ENCODE measurements at places on chromosomes 16 and 17. TPM values are rescaled to one million over a fixed set of nuclear protein-coding genes. Genes with fewer than 3 reads are reported as not detected.

TMED6 gene
- not detected for total RNA-seq

DNA sequence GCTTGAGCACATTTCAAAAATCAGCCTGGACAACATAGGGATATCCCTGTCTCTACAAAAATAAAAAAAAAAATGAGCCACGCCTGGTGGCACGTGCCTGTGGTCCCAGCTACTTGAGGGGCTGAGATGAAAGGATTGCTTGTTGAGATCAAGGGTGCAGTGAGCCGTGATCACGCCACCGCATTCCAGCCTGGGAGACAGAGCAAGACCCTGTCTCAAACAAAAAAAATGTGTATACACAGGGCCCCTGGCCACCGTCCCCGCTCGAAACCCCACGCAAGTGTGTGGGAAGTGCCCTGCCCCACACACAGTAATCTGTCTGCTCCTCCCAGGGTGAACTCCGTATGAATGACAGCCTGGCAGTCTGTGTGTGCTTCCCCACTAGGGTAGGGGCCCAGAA is 93.0 kb upstream of the RPL38 start:
- no peak for DNase-seq
- no peaks in the 10 kb centered on the region for H3K36me3 ChIP-seq
- no peak overlapping the region for H3K4me3 ChIP-seq
- H3K27me3 ChIP-seq: peaks cover 7% of the 10 kb centered on the region
- H3K27ac ChIP-seq: no peak overlapping the region

DNA sequence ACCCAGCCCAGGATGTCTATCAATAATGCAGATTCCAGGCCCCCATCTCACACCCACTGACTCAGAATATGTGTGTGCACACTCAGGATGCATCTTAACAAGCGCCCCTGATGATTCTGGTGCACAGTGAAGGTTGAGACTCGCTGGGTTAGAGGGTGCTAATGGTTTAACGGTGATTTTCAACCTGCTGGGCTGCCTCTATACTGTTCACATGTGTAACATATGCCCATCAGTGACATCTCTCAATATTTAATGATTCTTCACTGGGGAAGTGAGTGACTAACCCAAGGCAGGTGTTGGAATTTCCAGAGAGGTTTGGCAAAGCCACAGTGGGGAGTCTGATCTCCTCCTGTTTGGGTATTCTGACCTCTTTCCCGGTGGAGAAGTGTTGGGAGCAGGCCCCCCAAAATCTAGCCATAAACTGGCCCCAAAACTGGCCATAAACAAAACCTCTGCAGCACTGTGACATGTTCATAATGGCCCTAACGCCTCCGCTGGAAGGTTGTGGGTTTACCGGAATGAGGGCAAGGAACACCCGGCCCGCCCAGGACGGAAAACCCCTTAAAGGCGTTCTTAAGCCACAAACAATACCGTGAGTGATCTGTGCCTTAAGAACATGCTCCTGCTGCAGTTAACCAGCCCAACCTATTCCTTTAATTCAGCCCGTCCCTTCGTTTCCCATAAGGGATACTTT is 4.1 kb upstream of the DOC2B start:
- H3K27me3 ChIP-seq: no peaks in the 10 kb centered on the region
- H3K4me3 ChIP-seq: no peak overlapping the region
- no peak for DNase-seq

GRCh38 chr17:78823282-78824046 is 17.1 kb downstream of the USP36 start:
- no peak overlapping the region for H3K27ac ChIP-seq
- H3K4me1 ChIP-seq: no peaks in the 10 kb centered on the region
- no peak overlapping the region for H3K4me3 ChIP-seq
- H3K27me3 ChIP-seq: no peaks in the 10 kb centered on the region
- H3K36me3 ChIP-seq: peaks cover 66% of the 10 kb centered on the region
- no peak for DNase-seq

- no peak overlapping the region for H3K4me3 ChIP-seq
- H3K36me3 ChIP-seq: no peaks in the 10 kb centered on the region
- H3K27me3 ChIP-seq: no peaks in the 10 kb centered on the region
- no peak for DNase-seq
- H3K27ac ChIP-seq: no peak overlapping the region
Observed at GRCh38 chr16:81939164-81940056, 71.9 kb downstream of the SDR42E1 start.

DNA sequence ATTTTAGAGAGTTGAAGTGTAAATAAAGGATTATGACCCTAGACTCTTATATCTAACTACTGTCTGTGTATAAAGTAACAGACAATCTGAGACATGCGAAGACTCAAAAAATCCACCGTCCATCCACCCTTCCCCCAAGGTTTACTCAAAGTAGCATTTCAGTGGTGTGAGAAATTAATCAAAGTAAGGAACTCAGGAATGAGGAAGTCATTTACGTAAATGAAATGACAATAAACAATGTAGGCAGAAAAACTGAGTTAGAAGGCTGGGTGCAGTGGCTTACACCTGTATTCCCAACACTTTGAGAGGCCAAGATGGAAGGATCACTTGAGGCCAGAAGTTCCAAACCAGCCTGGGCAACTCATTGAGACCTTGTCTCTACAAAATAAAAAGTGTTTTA is 19.8 kb upstream of the NTN1 start:
- no peaks in the 10 kb centered on the region for H3K27me3 ChIP-seq
- H3K27ac ChIP-seq: no peak overlapping the region
- no peaks in the 10 kb centered on the region for H3K36me3 ChIP-seq
- H3K4me3 ChIP-seq: no peak overlapping the region

CLEC3A gene
- not detected for total RNA-seq

DNA sequence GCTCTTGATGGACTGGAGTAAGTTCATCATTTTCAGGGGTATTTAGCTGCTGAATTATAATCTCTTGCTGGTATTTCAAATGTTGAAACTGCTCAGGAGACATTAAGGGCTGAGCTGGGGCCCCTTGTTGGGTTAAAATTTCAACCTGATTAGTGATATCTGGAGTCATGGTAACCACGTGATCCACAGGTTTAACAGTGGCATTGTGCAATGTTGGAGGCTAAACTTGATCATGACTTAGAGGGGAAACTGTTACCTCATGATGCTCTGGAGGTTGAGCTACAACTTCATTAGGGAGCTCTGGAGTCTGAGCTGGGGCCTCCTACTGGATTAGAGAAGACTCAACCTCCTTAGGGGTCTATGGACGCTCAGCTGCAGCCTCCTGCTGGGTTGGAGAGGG is 17.2 kb upstream of the MPP2 start:
- no peak for DNase-seq
- no peaks in the 10 kb centered on the region for H3K36me3 ChIP-seq
- H3K27ac ChIP-seq: no peak overlapping the region

GRCh38 chr16:3170440-3171180 is 17.4 kb upstream of the OR1F1 start:
- H3K4me3 ChIP-seq: no peak overlapping the region
- DNase-seq: no peak
- no peak overlapping the region for H3K27ac ChIP-seq
- H3K27me3 ChIP-seq: no peaks in the 10 kb centered on the region
- peaks cover 6% of the 10 kb centered on the region for H3K4me1 ChIP-seq

DNA sequence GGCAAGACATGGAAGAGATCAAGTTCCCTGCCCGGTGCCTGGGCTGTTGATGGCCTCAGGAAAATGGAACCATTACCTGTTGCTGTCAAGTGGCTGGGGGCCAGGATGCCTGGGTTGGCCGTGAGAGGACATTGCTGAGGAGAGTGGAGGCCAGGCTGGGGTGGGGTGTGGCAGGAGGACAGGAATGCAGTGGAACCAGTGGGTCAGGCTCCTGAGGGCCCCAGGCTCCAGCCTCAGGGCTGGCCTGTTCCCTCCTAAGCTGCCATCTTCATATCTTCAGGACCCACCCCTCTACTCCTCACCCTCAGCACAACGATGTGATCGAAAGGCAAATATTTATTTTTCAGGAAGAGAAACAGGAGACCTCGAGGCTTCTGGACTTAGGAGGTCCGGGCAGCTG is 8.5 kb upstream of the YPEL3 start:
- H3K27ac ChIP-seq: no peak overlapping the region
- peaks cover 3% of the 10 kb centered on the region for H3K36me3 ChIP-seq
- no peak for DNase-seq
- H3K4me3 ChIP-seq: no peak overlapping the region

- H3K4me3 ChIP-seq: no peak overlapping the region
- no peak overlapping the region for H3K27ac ChIP-seq
- H3K4me1 ChIP-seq: no peaks in the 10 kb centered on the region
Observed at GRCh38 chr17:17151055-17151454, 55.1 kb downstream of the PLD6 start.

DNA sequence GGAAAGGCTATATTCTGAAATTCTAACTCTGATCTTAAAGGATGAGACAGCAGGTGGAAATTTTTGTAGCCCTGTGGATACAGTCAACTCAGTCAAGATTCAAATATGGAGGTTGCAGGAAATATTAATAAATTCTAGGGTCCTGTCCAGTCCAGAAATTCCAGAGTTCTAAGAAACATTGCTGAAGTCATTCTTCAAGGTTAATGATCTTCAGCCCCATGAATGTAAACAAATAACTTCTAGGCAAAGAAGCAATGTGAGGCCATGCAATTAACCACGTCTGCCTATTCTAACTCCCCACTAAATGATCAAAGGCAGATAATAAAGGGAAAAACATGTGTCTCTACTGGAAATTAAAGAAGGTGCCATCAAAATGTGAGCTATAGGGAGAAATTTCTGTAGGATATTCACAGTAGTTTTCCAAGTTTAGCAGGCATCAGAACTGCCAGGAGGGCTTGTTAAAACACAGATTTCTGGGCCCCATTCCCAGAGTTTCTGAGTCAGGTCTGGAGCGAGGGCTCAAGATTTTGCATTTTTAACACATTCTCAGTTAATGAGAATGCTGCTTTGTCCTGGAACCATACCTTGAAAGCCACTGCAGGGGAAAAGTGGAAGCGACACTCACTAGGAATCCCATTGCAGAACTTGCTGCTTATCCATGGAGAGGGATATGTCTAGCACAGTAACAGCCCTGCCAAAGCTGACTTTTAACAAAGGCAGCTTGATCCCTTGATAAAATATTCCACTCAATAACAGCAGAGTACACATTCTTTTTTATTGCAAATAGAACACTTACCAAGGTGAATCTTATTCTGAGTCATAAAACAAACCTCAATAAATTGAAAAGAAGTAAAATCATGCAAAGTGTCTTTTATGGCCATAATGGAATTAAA is 61.8 kb downstream of the DNAH3 start:
- no peaks in the 10 kb centered on the region for H3K27me3 ChIP-seq
- no peaks in the 10 kb centered on the region for H3K4me1 ChIP-seq
- no peak for DNase-seq
- no peak overlapping the region for H3K4me3 ChIP-seq

DNA sequence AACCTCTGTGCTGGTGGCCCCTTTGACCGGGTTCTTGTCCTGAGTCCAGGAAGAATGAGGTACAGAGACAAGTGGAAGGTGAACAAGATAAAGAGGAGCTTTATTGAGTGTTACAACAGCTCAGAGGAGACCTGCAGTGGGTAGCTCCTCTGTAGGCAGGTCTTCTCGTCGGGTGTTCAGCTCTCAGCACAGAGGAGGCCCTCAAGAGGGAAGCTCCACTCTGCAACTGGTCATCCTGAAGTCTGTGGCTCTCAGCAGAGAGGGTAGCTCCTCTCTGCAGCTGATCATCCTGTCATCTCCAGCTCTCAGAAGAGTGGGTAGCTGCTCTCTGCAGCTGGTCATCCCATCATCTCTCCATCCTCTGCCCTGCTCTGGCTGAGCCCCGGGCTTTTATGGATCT is 39.7 kb downstream of the SCPEP1 start:
- H3K4me3 ChIP-seq: no peak overlapping the region
- H3K27me3 ChIP-seq: no peaks in the 10 kb centered on the region
- no peaks in the 10 kb centered on the region for H3K4me1 ChIP-seq
- H3K27ac ChIP-seq: no peak overlapping the region
- no peak for DNase-seq

- peaks cover 28% of the 10 kb centered on the region for H3K36me3 ChIP-seq
- no peak overlapping the region for H3K4me3 ChIP-seq
- no peaks in the 10 kb centered on the region for H3K27me3 ChIP-seq
- DNase-seq: no peak
- H3K27ac ChIP-seq: no peak overlapping the region
Observed at GRCh38 chr17:40027614-40028012, 12.4 kb downstream of the CSF3 start.

DNA sequence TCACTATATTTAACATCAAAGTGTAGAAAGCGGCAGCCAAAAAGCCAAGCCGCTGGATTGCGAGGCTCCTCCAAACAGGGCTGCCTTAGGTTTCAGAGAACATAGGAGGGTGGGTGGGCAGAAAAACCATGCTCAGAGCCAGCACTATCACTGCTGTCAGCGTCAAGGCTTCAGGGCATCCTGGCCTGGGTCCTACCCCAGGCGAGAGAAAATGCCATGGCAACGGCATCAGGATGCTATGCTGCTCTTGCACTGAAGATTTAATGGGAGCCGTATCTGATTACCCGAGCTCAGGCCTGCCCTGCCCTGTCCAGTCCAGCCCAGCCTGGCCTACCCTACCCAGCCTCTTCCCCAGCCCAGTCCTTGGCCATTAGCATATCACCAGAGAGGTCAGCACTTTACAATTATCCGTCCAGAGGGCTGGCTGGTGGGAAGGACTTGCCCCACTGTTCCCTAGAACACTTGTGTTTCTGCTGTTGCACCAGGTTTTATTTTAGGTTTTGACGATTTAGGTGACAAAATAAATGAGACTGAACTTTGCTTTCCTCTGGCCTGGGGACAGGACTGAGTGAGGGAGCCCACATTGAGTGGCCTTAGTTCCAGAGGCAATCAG is 61.1 kb downstream of the TOM1L2 start:
- no peaks in the 10 kb centered on the region for H3K27me3 ChIP-seq
- no peak for DNase-seq
- no peaks in the 10 kb centered on the region for H3K36me3 ChIP-seq
- H3K27ac ChIP-seq: no peak overlapping the region

- no peak overlapping the region for H3K27ac ChIP-seq
- H3K4me3 ChIP-seq: no peak overlapping the region
- no peaks in the 10 kb centered on the region for H3K27me3 ChIP-seq
- peaks cover 6% of the 10 kb centered on the region for H3K4me1 ChIP-seq
Observed at GRCh38 chr16:81719993-81720392, 59.1 kb upstream of the PLCG2 start.

VPS35 gene
- 99.8 TPM for total RNA-seq

- H3K27me3 ChIP-seq: no peaks in the 10 kb centered on the region
Observed at GRCh38 chr16:2174396-2175131, 19.0 kb downstream of the TRAF7 start.

- no peaks in the 10 kb centered on the region for H3K4me1 ChIP-seq
- no peak overlapping the region for H3K4me3 ChIP-seq
- no peak for DNase-seq
- H3K36me3 ChIP-seq: peaks cover 36% of the 10 kb centered on the region
- H3K27ac ChIP-seq: no peak overlapping the region
Observed at GRCh38 chr17:75899353-75899752, 2.6 kb upstream of the TRIM65 start.

GRCh38 chr17:2933606-2934005 is 129.8 kb downstream of the OR1D5 start:
- peaks cover 3% of the 10 kb centered on the region for H3K4me1 ChIP-seq
- no peak overlapping the region for H3K27ac ChIP-seq
- H3K27me3 ChIP-seq: no peaks in the 10 kb centered on the region
- no peak overlapping the region for H3K4me3 ChIP-seq
- no peak for DNase-seq

SEZ6L2 gene
- total RNA-seq: not detected

DNA sequence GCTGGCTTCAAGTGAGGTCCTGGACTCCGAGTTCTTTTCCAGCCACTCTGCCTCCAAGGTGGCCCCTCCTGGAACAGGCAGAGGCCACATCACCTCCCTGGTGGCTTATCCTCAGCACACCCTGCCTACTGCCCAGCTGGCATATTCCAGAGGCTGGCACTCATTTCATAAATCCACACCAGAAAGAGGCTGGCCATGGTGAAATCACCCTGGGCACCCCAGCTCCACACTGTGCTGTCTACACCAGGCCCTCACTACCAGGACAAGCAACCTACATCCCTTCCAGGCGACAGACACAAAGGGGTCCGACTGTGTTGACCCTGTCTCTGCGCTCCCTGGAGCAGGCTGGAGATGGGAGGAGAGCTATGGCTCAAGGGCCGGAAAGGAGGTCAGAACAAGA is 100.2 kb downstream of the C16orf78 start:
- no peak overlapping the region for H3K27ac ChIP-seq
- H3K27me3 ChIP-seq: no peaks in the 10 kb centered on the region
- no peak for DNase-seq

Measured in SJCRH30 (cell line).